ENCODE measurements at places on chromosomes 3 and 15. TPM values are rescaled to one million over a fixed set of nuclear protein-coding genes. Genes with fewer than 3 reads are reported as not detected.
A peak's percentile ranks its signal among the peaks of the same experiment; 100 is the strongest.

Gene ZNF662
- 3.3 TPM for total RNA-seq

GRCh38 chr3:128390867-128391266 lies 75.8 kb downstream of the DNAJB8 start:
- DNase-seq, result no peak

Gene LDHAL6B
- not detected for total RNA-seq

Gene CP
- 4.7 TPM for total RNA-seq

Gene SLC22A13
- total RNA-seq, result not detected

DNA sequence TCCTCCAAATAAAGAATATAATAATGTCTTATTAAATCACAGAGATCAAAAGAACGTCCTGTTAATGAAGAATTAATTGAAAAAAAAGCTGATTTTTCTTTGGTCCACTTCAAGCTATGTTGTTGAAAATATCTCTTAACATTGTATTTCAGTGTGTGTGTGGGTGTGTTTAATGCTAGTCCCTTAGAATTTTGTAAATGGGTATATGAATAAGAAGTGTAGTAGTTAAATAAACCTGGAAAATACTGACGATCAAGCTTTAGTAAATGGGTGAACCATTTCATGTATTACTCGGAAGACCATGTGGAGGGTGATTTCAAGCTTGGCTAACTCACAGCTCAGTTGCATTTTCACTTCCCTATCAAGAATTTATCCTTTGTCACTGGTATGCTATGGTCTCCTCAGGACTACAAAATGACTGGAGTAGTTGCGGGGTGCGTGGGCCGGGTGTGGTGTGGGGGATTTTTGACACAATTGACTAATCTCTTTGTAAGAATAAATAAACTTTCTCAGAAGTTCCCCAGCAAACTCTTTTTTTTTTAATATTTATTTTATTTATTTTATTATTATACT lies 586.4 kb downstream of the GRM7 start:
- no peak for DNase-seq

Gene GABRB3
- 1.6 TPM for total RNA-seq

Gene PLA2G4D
- not detected for total RNA-seq

DNA sequence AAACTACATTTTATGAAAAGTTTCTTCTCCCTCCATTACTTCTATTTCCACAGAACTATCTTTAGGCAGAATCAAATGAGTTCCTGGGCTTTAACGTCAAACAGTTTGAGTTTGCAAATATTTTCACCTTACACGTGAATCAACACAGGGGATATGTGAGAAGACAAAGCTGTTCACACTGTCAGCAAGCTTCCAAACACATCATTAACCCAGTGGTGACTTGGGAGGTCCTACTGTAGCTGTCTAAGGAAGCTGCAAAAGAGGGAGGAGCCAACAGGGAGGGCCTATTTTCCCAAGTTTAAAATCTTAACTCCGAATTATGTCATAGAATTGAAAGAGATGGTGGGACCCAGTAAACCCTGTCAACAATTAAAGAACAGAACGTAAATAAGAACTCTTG lies 337.8 kb upstream of the DNAJC19 start:
- no peak for DNase-seq

DNA sequence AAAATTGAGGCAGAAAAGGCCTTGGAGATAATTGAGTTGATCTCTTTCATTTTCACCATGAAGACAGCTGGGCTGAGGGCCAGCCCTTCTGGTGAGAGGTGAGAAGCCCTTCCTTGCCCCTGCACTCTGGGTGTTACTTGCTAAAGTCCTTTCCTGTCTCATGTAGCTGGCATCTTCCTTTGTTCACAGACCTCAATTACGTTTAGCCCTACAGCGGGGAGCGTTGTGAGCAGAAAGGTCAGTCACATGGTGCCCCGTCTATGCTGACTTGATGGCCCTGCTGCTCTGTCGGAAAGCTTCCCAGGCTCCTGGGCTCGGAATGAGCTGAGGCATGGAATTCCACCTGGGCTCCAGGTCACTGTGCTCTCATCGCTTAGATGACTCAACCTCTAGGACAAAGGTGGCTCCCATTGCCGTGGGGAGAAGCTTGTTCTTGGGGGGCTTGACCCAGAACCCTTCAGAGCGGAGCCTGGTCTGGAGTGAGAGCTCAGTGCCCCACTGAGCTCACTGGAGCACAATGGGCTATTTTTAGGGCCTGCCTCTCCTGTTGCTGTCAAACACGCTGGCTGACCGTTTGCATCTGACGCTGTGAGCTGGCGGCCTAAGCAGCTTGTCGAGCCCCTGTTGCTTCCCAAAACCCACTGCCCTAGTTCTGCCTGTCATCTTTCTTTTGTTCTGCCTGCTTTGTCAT lies 47.0 kb downstream of the RPLP1 start:
- no peak for DNase-seq

GRCh38 chr3:66041116-66041515 lies 2.4 kb upstream of the MAGI1 start:
- DNase-seq, result no peak

DNA sequence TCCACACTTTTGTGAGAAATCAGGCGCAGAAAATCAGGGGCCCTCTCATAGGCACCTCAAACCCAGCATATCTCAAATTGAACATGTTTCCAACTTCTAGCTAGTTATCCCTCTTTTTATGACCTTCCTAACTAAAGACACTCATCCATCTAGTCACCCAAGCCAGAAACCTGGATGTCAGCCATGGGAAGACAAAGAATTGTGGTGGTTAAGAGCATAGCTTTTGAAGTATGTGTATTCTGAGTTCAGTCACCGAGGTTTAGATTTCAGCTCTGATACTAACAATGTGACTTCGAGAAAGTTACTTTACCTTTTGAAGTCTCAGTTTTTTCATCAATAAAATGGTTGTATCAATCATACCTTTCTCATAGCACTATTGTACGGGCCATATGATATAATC lies 495.5 kb downstream of the NLGN1 start:
- no peak for DNase-seq

DNA sequence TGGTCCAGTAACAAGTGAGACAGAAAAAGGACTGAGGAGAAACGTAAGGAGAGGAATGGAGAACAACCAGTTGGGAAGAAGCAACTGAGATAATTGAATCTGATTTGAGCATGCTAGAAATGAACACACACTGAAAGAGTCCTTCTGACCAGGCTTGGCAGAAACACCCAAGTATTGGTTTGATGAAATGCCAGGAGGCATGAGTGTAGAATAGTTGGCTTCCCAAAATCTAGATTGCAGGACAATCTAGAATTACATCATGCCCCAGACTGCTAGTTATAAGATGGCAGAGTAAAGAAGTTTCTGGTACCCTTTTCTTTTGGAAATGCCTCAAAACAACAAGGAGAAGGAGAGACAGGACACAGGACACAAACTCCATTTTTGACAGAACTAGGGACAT lies 189.7 kb upstream of the STT3B start:
- no peak for DNase-seq

Gene EFHB
- total RNA-seq, result not detected

- no peak for DNase-seq
Observed at GRCh38 chr15:81858136-81858535, 187.7 kb downstream of the MEX3B start.

DNA sequence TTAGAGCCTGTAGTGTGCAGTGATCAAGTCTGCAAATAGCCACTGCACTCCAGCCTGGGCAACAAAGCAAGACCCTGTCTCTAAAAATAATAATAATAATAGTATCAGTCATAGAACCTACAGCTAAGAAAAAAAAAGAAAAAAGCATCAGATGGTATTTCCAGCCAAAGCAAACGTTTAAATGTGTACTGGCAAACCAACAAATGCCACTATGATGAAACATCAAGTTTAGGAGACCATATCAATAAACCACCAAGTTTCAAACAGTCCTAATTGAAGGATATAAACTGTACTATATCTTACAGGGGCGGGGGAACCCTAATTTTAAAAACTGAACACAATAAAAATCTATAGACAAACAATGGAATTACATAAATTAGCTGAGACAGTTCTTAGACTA lies 6.4 kb downstream of the UBP1 start:
- DNase-seq, result no peak

Gene BOC
- total RNA-seq, result 7.4 TPM

DNA sequence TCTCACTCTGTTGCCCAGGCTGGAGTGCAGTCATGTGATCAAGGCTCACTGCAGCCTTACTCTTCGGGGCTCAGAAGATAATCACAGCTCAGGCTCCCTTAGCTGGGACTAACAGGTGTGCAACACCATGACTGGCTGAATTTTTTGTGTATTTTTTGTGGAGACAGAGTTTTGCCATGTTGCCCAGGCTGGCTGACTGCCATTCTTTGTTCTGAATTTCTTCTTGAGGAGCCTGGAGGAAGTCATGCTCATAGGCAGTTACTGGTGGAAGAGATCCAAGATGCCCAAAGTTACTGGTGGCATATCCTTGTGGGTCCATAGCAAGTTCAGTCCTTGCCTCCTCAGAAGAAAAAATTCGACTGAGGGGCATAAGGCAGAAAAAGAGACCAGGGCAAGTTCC lies 16.6 kb upstream of the UBP1 start:
- DNase-seq, result no peak

GRCh38 chr3:195001961-195002861 lies 268.7 kb downstream of the XXYLT1 start:
- DNase-seq, result peak; percentile 79

- peak; percentile 86 for DNase-seq
Observed at GRCh38 chr15:75531041-75531450, 48.1 kb downstream of the PTPN9 start.

Gene FANCD2OS
- total RNA-seq, result not detected

Gene NUP210
- 2.7 TPM for total RNA-seq

DNA sequence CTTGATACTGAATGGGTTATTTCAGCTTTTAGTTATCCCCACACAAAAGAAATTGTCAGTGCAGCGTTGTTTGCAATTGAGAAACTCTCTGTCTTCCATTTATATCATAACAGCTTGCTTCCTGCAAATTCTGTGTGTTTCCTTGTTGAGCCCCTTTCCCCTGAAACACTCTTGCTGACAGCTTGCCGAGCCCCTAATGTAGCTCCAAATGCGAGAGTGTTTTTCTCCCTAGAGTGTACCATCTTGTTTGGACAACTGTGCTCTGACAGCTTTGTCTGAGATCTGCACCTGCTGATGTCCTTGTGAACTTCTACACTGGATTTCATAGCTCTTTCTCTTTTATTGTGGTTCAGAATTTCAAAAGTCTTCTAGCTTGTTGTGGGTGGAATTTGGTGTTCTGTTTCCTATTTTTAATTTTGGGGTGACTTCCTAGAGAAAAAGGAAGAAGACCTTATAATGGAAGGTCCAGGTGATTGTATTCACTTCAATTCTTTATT lies 343.5 kb downstream of the PDCD6IP start:
- DNase-seq, result no peak

Gene GOLGA6C
- not detected for total RNA-seq

- peak; percentile 13 for DNase-seq
Observed at GRCh38 chr3:133938770-133939462, 43.2 kb upstream of the RAB6B start.

DNA sequence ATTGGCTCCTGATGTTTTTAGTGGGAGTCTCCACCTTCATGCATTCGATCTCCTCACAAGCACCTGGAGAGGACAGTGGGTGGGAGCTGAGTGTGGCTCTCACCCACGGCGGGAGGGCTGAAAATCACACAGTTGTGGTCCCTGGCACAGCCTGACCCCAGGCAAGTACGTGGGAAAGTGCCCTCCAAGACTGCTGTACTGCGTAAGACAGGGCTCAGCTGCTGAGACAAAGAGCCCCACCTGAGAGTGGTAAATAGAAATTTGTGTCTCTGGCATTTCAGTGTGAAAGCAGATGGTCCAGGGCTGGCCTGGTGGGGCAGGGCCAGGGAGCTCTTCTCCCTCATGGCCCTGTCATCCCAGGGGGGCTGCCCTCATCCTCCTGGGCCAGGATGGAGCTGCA lies 77.4 kb upstream of the IQSEC1 start:
- DNase-seq, result no peak

GRCh38 chr3:56620371-56620770 lies 62.7 kb downstream of the TASOR start:
- no peak for DNase-seq

Gene SLC9C1
- total RNA-seq, result 1.7 TPM

DNA sequence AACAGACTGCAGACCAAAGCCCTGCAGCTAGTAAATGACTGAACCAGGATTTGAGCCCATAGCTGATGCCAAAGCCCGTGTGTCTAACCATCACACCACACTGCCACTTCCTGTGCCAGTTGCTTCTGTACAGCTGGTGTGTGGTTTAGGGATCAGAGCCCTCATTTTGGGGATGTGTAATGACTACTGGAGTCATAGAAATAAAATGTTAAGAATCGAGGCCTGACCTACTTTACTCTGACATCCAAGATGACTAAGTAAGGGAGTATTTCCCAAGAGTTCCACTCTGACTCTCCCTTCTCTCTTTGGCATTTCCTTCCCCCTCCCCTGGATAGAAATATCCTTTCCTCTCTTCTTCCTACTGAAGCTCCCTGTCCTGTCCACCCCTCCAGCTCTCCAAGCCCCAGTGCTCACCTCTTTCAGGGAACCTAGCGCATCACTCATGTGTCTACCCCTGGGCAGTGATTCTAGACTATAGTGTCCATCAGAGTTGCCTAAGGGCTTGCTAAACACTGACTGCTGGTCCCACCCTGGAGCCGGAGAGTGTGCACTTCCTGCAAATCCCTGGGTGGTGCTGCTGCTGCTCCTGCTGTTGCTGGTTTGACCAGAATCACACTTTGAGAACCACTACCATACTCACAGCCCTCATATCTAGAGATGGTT lies 53.8 kb downstream of the MGLL start:
- no peak for DNase-seq

Gene DUOX2
- total RNA-seq, result 0.08 TPM

- no peak for DNase-seq
Observed at GRCh38 chr3:61724183-61724582, 162.8 kb downstream of the PTPRG start.

- DNase-seq, result no peak
Observed at GRCh38 chr3:193673845-193674244, 80.8 kb downstream of the OPA1 start.

Gene ACTC1
- total RNA-seq, result 12,822 TPM

- peak; percentile 30 for DNase-seq
Observed at GRCh38 chr3:12983319-12983718, 89.9 kb downstream of the IQSEC1 start.

GRCh38 chr3:142353571-142353970 lies 94.3 kb downstream of the XRN1 start:
- no peak for DNase-seq

- DNase-seq, result no peak
Observed at GRCh38 chr3:86887876-86888275, 103.1 kb downstream of the VGLL3 start.

- no peak for DNase-seq
Observed at GRCh38 chr3:167723025-167723512, 11.6 kb downstream of the PDCD10 start.

Gene PRSS50
- total RNA-seq, result 0.16 TPM

- DNase-seq, result no peak
Observed at GRCh38 chr3:133575086-133575485, 1.6 kb downstream of the CDV3 start.

All from Right ventricle myocardium superior (tissue), 1 donor.